ENCODE measurements at places on chromosomes 5 and 9.

GRCh38 chr9:93127395-93127911 lies 6.6 kb downstream of the NINJ1 start:
- no peak for DNase-seq

GRCh38 chr5:135232958-135233357 lies 166.1 kb downstream of the MACROH2A1 start:
- no peak for DNase-seq

GRCh38 chr9:131833906-131834305 lies 94.0 kb upstream of the RAPGEF1 start:
- no peak for DNase-seq

DNA sequence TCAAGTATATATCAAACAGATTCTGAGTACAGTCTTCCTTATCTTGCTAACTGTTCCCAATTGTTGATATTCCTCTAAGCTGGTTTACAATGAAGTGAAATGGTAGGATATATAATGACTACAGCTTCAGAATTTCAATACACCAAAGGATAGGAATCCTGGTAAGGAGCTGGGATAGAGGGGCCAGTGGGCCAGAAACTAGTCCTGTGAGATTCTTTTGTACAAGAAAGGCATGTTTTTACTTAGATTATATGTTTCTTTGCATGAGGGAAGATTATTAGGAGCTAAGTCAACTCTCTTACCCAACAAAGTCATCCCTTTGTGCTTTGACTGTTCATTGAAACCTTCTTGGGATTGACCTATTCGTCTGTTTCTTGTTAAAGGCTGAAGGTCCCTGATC lies 435.7 kb downstream of the PLK2 start:
- no peak for DNase-seq

- DNase-seq, result no peak
Observed at GRCh38 chr9:78026416-78026815, 5.2 kb downstream of the GNAQ start.

GRCh38 chr9:36153746-36154145 lies 15.4 kb upstream of the CCIN start:
- no peak for DNase-seq

Measured in fibroblast of the conjunctiva (primary cell).